Stimulated activated CD4-positive, alpha-beta T cell treated with anti-CD3 and anti-CD28 coated beads, Interleukin-15, amount 100 ng/mL, for 1 hour (primary cell): ENCODE measurements at places on chromosomes 3 and 15.

GRCh38 chr3:126750756-126751121 is 46.7 kb downstream of the CHCHD6 start:
- DNase-seq = no peak

GRCh38 chr15:90946941-90947576 is 7.6 kb upstream of the RCCD1 start:
- no peak for DNase-seq

- no peak for DNase-seq
Observed at GRCh38 chr3:141050576-141051442, at the start of gene SPSB4. Gene SPSB4, plus strand, starts transcription at chr3:141051347. Its CDS starts 14,758 bp downstream, at chr3:141066105.

GRCh38 chr3:88918841-88919240 is 188.6 kb upstream of the EPHA3 start:
- no peak for DNase-seq

- DNase-seq = no peak
Observed at GRCh38 chr15:58929891-58930416, 3.5 kb downstream of the SLTM start.

DNA sequence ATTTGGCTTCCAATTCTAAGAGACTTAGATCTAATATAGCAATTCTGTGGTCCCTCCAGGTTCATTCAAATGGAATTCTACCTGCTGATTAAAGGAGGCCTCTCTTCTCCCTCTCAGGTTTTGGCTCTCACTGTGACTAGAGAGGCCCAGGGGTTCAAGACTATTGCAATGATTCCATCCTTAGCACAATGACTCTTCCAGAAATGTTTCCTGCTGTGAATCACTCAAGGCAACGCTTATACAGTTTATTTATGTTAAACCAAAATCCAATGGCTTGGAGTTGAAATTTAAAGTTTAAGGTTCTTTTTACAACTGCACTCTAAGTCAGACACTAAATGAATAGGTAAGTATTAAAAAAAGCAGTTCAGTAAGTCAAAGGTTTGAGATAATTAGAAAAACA is 39.9 kb downstream of the IFT57 start:
- DNase-seq = no peak

DNA sequence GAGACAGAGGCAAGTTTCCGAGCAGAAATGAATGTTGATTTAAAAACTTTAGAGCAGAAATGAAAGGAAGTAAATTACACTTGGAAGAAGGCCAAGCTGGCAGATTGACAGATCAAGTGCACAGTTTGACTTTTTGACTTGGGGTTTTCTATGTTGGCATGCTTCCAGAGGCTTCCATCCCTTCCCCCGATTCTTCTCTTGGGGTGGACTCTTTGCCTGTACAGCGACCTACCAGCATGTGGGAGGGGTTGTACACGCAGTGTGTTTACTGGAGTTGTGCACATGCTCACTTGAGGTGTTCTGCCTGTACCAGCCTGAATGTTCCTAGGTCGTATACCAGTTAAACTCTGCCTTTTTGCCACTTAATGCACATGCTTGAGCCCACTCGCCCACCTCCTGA is 701.5 kb upstream of the GBE1 start:
- no peak for DNase-seq

DNA sequence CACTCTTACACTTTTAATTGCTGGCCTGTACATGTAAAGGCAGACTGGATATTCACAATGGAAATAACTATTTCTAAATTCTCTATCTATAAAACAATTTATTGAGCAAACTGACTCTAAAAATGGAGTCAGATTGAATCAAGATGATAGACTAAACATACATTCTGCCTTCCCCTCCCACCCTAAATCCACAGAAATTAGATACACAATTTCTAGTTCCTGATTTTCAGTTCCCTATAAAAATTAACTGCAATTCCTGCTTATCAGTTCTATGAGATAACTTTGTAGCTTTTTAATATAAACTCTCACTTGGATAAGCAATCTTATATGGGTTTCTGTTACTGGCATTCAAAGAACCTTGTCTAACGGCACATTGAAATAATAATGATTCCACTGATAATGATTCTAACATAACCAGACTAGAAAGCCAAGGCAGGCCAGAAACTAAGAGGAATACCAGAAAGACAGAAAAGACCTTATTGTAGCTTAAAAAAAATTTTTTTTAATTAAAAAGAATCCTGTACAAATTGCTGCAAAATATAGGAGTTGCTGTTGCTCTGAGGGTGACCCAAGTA is 33.1 kb downstream of the TBC1D5 start:
- no peak for DNase-seq

DNA sequence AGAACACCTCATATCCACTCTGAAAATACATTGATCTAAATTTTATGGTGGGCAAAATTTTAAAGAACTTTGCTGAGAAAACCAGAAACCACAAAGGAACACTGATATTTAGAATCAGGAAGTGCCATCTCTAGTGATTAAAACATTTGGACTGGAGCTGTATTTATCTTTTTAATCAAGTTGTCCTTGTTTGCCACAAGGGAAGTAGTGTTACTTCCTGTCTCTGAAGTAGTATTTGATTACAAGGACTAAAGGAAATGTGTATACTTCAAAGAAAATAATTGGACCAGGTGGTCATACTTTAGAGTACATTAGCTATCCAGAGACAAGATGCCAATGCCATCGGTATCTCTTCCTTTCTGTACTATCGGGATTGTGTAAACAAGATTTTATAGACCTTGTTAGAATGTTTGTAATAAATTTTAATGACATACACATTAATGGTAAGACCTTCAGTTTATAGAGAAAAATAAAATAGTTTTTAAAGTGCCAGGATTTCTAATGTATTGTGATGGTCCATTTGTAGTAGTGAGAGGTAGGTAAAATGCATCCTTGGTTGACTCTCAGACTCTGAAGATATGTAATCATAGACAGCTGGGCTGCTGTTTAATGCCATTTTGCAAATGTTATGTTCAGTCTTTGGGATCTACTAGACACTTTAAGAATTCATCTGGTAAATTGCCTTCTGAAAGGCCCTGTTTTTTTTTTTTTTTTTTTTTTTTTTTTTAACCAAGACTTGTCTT is 131.9 kb downstream of the B3GALNT1 start:
- no peak for DNase-seq

DNA sequence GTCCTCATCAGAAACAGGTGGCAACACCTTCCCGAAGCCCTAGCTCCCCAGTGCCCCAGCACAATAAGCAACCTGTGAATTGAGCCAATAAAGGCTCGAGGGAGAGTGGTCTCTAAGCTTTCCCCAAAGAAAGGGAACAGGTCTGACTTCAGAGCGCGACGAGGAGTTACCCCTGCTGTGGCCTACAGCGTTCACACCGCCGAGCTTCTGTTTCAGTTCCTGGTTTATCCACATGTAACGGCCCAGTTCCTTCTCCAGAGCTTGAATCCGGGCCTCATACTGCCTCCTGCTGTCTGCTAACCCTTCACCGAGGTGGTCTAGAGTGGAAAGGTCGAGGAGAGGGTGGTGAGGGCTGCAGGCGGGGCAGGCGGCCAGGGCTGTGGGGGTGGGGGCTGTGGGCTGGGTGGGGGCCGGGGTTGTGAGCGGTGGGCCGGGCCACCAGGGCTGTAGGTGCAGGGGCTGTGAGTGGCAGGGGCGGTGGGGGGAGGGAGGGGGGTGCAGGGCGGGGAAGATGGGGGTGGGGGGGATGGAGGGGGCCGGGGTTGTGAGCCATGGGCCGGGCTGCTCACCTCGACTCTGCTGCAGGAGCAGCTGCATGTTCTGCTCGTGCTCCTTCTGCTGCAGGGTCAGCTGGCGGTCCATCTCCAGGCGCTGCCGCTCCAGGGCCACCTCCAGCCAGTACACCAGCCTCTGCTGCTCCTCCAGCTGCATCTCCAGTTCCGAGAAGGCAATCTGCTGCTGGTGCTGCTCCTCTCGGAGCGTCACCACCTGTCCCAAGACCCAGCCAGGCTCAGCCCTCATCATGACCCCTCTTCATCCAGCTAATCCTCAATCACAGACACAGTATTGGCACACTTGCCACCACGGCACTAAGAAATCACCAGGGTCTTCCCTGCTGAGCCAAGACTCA is 26.2 kb downstream of the KIF7 start:
- DNase-seq = no peak

DNA sequence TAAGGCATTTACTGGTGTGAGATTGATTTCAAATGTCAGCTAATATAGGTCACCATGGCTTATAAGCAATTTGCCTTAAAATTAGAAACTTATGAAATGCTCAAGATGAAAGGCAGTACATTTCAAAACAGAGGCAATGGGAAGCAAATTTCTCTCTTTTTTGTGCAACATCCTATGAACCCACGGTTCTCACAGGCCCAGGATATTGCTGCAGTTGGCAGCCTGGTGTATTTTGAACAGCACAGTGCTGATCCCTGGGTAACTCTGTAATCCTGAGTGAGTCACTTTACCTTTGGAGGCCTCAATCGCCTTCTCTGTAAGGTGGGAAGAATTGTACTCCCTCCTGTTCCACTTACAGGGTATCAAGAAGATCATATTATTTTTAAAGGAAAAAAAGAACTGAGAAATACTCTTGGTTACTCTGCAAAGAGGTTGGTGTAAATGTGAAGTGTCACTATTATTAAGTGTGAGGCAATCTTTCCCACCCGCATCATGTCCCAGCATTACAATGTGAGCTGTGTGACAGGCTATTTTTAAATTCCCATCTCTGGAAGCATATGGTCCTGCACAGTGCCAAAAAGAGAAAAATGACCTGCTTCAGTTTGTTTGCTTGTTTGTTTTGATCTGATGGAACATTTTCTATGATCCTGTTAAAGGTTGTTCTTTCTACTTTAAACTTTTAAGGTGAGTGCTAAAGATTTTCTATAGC is 190.1 kb upstream of the LPP start:
- no peak for DNase-seq

DNA sequence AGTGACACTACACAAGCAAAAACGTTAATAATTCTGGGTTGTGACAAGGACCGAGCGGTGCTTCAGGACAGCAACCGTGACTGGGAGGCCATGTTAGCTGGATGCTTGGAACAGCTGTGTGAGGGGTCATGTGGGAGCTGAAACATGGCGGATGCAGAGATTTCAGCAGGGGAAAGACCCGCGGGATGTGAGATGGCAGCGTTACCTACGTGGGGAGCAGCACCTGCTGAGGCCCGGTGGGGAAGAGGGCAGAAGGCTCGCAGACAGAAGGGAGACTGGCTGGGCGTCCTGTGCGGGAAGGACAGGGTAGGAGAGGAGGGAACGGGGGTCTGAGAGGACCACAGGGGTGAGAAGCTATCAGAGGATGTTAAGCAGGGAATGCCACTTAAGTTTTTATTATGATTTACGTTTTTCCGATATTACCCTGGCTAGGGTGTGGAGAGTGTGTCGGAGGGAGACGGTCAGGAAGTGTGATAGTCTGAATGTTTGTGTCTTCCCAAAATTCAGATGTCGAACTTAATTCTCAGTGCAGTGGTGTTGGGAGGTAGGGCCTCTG is 228.8 kb upstream of the LYSMD4 start:
- no peak for DNase-seq

GRCh38 chr3:110966966-110967663 is 104.5 kb upstream of the NECTIN3 start:
- DNase-seq = no peak

- no peak for DNase-seq
Observed at GRCh38 chr15:70281261-70281810, 183.6 kb upstream of the TLE3 start.

- no peak for DNase-seq
Observed at GRCh38 chr15:101120987-101121386, 130.9 kb downstream of the CHSY1 start.

GRCh38 chr15:35986191-35986721 is 440.3 kb upstream of the DPH6 start:
- no peak for DNase-seq

GRCh38 chr3:16999871-17000270 is 115.1 kb downstream of the PLCL2 start:
- DNase-seq = no peak

- DNase-seq = no peak
Observed at GRCh38 chr3:186075931-186076567, 32.8 kb downstream of the ETV5 start.

DNA sequence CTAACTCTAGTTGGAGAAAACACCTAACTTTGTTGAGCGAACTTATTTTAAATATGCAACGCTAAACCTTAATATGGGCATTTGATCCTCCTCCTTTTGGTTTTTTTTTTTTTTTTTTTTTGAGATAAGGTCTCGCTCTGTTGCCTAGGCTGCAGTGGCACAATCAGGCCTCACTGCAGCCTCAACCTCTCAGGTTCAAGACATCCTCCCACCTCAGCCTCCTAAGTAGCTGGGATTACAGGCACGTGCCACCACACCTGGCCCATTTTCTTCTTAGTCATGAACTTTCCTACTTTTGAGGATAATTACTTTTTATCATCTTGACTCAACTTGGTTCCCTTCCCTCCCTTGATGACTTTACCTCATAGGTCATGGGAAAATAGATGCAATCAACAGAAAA is 3.9 kb downstream of the NUSAP1 start:
- no peak for DNase-seq

DNA sequence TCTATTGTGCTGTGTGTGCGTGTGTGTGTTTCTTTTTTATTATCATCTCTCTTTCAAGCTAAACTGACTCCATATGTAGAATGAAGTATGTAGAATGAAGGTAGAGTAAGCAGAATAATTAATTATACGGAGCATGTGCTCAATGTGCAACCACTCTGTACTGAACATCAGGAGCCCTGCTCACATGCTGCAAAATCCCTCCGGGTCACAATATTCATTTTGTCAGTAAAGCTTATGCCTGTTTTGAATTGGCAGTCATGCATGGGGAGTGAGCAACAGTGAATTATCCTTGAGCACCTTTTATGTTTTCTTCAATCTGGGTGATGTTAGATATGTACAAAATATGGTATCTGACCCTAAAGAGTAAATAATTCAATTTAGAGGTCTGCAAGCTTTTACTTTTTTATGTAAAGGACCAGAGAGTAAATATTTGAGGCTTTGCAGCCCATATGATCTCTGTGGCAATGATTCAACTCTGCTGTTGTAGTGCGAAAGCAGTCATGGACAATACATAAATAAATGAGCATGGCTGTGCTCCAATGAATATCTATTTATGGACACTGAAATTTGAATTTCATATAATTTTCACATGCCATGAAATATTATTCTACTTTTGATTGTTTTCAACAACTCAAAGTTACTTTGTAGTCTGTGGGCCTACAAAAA is 199.9 kb downstream of the VGLL3 start:
- DNase-seq = no peak

- DNase-seq = no peak
Observed at GRCh38 chr3:150411976-150412375, 3.9 kb downstream of the TSC22D2 start.

DNA sequence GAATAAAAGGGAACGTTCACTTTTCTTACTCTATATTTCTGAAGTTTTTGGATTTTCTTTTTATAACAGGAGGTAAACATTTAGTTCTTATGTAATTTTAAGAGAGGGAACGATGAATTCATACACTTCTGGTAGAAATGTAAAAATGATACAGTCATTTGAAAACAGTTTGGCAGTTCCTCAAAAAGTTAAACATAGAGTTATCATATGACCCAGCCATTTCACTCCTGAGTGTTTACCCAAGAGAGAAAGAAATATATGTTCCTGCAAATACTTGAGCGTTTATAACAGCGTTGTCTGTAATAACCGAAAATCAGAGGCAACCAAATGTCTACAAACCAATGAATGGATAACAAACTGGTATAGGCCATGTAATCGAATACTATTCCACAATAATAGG is 20.8 kb upstream of the CCR9 start:
- DNase-seq = no peak

- no peak for DNase-seq
Observed at GRCh38 chr3:184239221-184239620, 9.5 kb downstream of the ALG3 start.

- DNase-seq = no peak
Observed at GRCh38 chr3:50655009-50655830, 19.5 kb upstream of the DOCK3 start.

GRCh38 chr3:12965999-12966846 is 107.0 kb downstream of the IQSEC1 start:
- DNase-seq = no peak
